ENCODE measurements at places on chromosomes 5 and 9. TPM values are rescaled to one million over a fixed set of nuclear protein-coding genes. Genes with fewer than 3 reads are reported as not detected.

DNA sequence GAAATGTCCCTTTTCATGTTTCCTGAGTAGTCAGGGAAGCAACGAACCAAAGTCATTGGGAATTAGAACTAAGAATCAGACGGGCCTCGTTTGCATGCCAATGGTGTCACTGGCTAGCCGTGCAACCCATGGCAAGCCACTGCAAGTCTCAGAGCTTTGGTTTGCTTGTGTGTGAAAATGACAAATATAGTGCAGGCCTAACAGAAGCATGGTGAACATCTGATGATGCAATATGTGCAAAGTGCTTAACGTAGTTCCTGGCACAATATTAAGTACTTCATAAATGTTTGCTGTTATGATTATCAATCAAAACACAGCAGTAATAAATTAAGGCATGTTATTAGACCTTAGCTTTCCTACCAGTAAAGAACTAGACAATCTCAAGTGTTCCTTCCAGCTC lies 118.0 kb upstream of the TRIM32 start:
- no peak overlapping the region for H3K4me3 ChIP-seq
- no peak overlapping the region for H3K27ac ChIP-seq
- H3K36me3 ChIP-seq, result peaks cover 6% of the 10 kb centered on the region

The SLC25A2 gene
- not detected for total RNA-seq

GRCh38 chr9:6014670-6015270 lies 654 bp downstream of the RANBP6 start:
- peak overlapping the region; percentile 96 for H3K27ac ChIP-seq
- peaks cover 26% of the 10 kb centered on the region for H3K4me1 ChIP-seq
- no peaks in the 10 kb centered on the region for H3K27me3 ChIP-seq
- H3K36me3 ChIP-seq, result peaks cover 52% of the 10 kb centered on the region
- no peak for DNase-seq

GRCh38 chr5:126831156-126831555 lies 54.2 kb downstream of the LMNB1 start:
- no peak for DNase-seq
- no peaks in the 10 kb centered on the region for H3K27me3 ChIP-seq
- no peak overlapping the region for H3K4me3 ChIP-seq
- H3K36me3 ChIP-seq, result peaks cover 44% of the 10 kb centered on the region
- H3K27ac ChIP-seq, result no peak overlapping the region

The KIF20A gene
- 57.2 TPM for total RNA-seq

GRCh38 chr5:171589461-171589860 lies 170.0 kb downstream of the FGF18 start:
- H3K36me3 ChIP-seq, result no peaks in the 10 kb centered on the region
- no peak for DNase-seq
- H3K4me3 ChIP-seq, result no peak overlapping the region
- H3K4me1 ChIP-seq, result no peaks in the 10 kb centered on the region
- H3K27me3 ChIP-seq, result peaks cover 16% of the 10 kb centered on the region
- no peak overlapping the region for H3K27ac ChIP-seq

DNA sequence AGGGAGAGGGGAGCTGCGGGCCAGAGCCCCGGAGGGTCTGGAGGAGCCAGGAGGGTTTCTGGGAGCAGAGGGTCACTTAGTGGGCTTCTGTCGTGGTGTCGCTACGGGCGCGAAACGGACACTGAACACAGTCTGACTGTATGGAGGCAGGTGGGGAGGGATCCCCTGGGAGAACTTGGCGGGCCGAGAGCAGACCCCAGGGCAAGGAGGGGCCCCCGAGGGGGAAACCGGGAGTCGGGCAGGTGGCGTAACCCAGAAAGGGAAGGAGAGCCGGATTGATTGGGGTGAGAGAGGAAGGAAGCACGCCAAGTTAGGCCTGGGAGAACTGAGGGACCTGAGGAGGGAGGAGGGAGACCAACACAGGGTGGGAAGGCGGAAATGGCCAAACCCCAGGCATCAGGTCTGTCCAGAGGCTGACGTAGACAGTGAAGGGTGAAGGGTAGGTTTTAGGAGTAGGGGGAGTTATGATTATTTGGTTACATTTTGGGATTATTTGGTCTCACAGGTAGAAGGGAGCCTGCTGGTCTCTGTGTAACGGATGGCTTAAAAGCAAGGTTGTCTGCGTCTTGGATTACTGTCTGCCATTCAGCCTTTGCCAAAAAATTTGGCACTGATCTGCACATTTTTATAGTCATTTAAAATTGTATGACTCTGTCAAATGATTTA lies 3.3 kb upstream of the MSMP start:
- no peak for DNase-seq
- H3K27me3 ChIP-seq, result no peaks in the 10 kb centered on the region
- peaks cover 24% of the 10 kb centered on the region for H3K36me3 ChIP-seq
- peak overlapping the region; percentile 92 for H3K4me3 ChIP-seq
- H3K27ac ChIP-seq, result peak overlapping the region; percentile 96
- H3K4me1 ChIP-seq, result peaks cover 40% of the 10 kb centered on the region

DNA sequence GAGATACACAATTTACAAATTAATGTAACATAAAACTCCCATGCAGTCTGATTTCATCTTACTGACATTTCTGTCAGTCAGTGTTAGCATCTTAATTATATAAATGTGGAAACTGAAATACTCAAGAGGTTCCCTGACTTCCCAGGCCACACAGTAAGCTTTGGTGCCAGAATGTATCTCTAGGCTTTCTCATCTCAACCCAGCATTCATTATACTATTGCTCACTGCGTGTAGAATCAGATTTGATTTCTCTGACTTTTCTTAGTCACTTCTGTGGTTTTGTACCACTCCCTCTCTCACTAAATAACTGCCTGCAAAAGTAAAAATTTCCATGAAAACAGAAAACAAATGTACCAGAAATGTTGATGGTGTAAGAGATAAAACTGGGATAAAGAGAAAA lies 31.7 kb upstream of the CDKN2B start:
- H3K36me3 ChIP-seq, result no peaks in the 10 kb centered on the region
- DNase-seq, result no peak
- no peak overlapping the region for H3K4me3 ChIP-seq
- H3K4me1 ChIP-seq, result peaks cover 28% of the 10 kb centered on the region

DNA sequence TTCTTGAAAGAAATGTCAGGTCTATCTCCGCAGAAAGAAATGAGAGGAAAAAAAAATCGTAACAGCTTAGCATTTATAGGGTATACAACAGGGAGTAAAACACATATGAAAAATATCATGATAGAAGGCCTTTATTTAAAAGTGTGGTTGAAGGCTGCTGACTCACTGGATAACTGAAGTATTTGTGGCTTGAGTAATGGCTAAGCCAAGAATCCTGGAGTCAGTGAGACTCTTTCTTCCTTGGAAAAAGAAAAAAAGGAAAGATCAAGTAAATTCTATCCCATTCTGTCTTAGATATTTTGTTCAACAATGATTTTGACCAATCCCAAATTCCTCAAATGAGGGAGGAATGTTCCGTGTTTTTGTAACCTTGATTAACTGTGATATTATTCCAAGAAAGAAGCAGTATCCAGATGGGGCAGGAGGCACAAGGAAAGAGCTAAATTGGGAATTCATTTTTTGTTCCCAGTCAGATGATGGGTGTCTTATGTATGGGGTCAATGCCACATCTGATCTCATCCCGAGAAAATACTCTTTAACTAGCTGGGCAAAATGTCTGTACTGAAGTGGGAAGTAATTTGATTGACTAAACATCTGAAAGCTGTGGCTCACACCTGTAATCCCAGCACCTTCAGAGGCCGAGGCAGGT lies 64.3 kb upstream of the MYO10 start:
- no peaks in the 10 kb centered on the region for H3K27me3 ChIP-seq
- H3K4me1 ChIP-seq, result no peaks in the 10 kb centered on the region
- H3K27ac ChIP-seq, result no peak overlapping the region
- H3K36me3 ChIP-seq, result no peaks in the 10 kb centered on the region

The NSD1 gene
- total RNA-seq, result 66.4 TPM

The PALM2AKAP2 gene
- total RNA-seq, result not detected

DNA sequence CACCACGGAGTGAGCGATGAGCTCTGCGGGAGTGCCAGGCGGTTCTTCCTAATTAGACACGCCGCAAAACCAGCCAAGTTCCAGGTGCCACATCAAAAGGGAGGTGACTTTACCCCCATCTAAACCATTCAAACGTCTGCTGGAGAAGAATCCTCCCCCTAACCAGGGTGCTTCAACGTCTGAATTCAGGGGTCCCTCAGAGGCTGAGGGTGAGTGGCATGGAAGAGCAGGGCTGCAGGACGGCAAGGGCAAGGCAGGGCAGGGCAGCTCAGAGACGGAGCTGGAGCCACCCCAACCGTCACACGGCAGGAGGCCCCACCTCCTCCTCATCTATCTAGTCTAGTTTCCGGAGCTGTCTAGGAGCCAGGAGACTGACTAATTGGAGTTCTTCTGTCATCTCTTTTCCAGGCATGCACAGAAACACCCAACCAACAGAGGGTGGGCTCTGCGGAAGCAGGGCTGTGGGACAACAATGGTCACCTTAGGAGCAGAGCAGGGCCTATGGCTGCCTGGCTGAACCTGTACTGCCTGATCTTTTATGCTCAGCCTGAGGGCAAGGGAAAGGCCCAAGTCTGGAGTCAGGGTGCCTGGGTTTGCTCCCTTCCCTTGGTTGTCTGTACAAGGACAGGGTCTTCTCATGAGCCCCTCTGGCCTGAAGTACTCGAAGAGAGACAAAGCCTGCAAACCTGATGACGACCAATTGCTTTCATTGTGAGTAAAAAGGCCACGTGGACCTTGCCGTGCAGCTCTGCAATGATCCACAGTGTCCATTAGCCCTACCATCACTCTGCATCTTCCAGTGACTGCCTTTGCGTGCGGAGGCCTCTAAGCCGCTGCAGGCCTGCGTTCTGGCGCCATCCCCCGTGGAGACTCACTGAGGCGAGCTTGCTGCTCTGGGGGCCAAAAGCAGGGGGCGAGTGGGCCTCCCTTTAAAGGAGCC lies 81.0 kb upstream of the SLC25A51 start:
- H3K4me1 ChIP-seq, result no peaks in the 10 kb centered on the region
- H3K4me3 ChIP-seq, result no peak overlapping the region
- no peak for DNase-seq
- no peaks in the 10 kb centered on the region for H3K27me3 ChIP-seq
- H3K36me3 ChIP-seq, result no peaks in the 10 kb centered on the region
- H3K27ac ChIP-seq, result no peak overlapping the region

The LCP2 gene
- total RNA-seq, result 199 TPM

The DRD1 gene
- not detected for total RNA-seq

The OCLN gene
- 0.43 TPM for total RNA-seq

- H3K27ac ChIP-seq, result no peak overlapping the region
- H3K27me3 ChIP-seq, result no peaks in the 10 kb centered on the region
- H3K36me3 ChIP-seq, result peaks cover 2% of the 10 kb centered on the region
- DNase-seq, result no peak
Measured at GRCh38 chr9:112446526-112446925, 40.1 kb upstream of the KIAA1958 start.

DNA sequence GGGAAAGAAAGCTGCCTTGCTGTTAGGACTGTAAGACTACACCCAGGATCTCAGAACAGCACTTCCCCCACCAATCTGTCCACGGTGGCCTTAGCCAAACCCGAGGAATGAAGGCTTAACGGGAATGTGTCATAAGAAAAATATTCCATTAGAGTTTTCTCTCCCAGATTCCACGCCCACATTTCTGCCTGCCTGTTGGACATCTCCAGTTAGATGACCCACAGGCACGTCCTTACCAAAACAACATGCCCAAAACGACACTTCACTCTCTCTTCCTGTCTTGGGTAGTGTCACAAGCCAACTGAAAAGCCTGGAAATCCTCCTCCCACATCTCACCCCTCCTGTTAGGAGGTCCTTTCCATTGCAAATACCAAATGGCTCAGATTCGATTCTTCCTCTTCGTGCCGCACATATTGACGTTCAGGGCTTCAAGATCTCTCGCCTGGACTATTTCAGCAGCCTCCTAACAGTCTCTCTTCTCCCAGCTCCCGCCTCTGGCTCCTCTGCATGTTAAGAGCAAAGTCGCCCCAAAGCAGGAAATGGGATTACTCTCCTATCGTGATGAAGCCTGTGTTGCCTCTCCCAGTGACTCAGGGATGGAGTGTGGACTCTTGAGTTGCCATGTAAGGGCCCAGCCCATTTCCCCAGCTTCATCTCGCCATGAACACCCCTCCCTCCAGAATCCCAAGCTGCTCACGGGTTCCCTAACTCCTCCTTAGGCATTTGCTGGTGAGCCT lies 159.3 kb downstream of the NR3C1 start:
- H3K27ac ChIP-seq, result no peak overlapping the region
- no peaks in the 10 kb centered on the region for H3K36me3 ChIP-seq
- H3K4me3 ChIP-seq, result no peak overlapping the region
- DNase-seq, result no peak

DNA sequence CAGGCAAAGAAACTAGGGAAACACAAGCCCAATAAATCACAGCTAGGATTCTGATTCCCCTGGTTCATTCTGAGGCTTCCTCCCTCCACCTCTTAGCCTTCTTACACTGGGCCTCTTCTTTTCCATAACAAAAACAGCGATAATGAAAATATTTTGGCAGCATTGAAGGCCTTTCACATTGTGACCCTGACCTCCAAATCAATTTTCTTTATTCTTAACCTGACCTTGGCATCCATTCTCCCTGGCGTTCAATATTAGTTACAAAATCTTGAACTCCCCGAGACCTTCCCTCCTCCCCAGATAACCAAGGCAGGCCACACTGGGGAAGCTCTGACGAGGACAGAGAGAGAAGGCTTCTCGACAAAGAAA lies 399.9 kb downstream of the ZSWIM6 start:
- no peak for DNase-seq
- H3K27me3 ChIP-seq, result peaks cover 42% of the 10 kb centered on the region
- no peak overlapping the region for H3K4me3 ChIP-seq
- no peak overlapping the region for H3K27ac ChIP-seq

GRCh38 chr5:34669931-34670516 lies 13.9 kb downstream of the RAI14 start:
- DNase-seq, result no peak
- H3K4me3 ChIP-seq, result no peak overlapping the region
- no peaks in the 10 kb centered on the region for H3K4me1 ChIP-seq
- H3K27ac ChIP-seq, result no peak overlapping the region
- H3K27me3 ChIP-seq, result no peaks in the 10 kb centered on the region
- no peaks in the 10 kb centered on the region for H3K36me3 ChIP-seq

DNA sequence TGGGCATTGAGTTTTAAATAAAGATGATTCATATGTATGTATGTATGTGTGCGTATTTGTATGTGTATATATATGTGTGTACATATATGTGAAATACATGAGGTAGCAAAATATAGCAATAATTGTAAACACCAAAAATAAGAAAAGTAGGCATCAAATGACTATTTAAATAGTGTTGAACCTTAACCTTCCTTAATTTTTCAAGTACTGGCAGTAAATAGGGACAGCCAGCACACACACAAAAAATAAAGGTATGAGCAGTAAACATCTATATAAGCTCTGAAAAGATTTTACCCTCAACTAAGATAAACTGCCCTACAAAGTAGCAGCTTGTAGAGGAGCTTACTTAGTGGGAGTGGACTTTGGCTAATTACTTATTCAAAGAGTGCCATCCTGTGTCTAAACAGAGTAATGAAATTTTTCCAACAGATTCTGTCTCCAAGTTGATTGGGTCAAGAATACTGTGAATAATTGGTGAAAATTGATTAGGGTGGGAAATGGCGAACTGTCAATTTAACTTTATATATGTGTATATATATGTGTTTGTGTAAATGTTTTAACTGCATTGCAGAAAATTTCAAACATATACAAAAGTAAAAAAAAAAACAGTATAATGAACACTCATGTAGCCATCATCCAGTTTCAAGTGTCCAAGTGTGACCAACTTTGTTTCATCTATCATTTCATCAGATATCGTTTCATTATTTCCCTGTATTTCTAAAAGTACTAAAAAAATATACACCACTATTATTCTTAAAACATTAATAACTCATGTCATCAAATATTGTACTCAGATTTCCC lies 2.0 kb upstream of the ADAMTS6 start:
- H3K27me3 ChIP-seq, result no peaks in the 10 kb centered on the region
- no peak for DNase-seq
- no peak overlapping the region for H3K4me3 ChIP-seq
- H3K27ac ChIP-seq, result peak overlapping the region; percentile 82

The MEGF9 gene
- total RNA-seq, result 3.8 TPM

Data from activated naive CD8-positive, alpha-beta T cell treated with anti-CD3 and anti-CD28 coated beads for 36 hours (primary cell).